ENCODE measurements at places on chromosomes 4 and X.

DNA sequence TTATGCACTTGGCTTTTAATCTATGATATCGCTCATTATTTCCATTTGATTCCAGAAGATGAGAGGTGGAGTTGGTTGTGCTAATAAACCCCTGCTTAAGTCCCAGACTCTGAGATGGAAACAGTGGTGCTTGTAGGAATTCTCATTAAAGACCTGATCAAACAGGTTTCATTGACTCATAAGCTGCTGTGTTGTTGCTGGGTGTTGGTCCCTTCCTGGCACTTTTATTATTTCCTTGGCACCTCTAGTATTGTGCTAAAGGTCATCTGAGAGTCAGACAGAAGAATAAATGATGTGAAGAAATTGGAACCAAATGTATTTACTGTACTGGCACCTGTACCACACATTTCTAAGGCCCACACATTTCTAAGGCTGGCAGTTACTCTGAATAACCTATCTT lies 544.7 kb upstream of the NR3C2 start:
- DNase-seq: no peak

DNA sequence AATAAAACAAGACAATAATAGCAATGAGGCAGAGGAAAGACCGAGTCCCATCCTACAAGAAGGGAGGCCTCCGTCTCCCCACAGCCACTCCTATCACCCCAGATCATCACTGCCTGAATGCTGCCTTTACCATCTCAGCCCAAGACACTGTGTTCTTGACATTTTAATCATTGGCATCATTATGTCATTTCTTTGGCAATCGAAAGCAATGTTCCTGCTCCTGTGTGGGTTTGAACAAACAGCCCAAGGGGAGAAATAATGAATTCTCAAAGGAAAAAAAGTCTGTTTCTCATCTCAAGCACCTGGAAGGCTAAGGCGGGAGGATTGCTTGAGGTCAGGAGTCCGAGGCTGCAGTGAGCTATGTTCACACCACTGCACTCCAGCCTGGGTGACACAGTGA lies 73.0 kb upstream of the ACSL1 start:
- DNase-seq: no peak

DNA sequence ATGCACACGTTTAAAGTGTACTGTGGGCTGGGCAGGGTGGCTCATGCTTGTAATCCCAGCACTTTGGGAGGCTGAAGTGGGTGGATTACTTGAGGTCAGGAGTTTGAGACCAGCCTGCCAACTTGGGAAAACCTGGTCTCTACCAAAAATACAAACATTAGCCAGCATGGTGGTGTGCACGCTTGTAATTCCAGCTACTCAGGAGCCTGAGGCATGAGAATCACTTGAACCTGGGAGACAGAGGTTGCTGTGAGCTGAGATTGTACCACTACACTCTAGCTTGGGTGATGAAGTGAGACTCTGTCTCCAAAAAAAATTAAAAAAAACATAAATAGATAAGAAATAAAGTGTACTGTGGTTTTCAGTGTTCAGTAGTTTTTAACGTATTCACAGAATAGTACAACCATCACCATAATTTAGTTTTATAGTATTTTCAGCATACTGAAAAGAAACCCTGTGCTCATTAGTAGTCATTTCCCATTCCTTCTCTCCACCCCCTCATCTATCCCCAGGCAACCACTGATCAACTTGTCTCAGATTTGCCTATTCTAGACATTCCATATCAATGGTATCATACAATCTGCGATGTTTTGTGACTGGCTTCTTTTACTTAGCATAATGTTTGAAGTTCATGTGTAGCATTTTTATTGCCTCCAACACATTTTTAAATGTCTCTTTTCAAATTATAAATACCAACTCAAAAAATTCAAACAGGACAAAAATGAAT lies 19.1 kb downstream of the SLAIN2 start:
- DNase-seq: no peak

DNA sequence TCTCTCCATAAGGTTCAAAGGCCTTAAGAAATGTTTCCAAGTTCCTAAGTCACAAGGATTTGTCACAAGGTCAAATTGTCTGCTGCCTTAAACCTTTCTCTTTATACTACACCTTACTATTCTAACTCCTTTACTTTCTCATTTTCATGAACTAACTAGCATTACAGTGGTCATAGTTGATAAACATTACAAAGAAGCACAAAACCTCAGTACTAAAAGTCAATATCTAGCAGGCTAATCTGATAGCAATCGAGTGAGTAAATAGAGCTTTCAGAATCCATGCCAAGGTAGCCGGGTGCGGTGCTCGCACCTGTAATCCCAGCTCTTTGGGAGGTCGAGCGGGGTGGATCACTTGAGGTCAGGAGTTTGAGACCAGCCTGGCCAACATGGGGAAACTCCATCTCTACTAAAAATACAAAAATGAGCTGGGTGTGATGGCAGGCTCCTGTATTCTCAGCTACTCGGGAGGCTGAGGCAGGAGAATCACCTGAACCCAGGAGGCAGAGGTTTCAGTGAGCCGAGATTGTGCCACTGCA lies 510.0 kb downstream of the GBA3 start:
- no peak for DNase-seq

- DNase-seq: no peak
Measured at GRCh38 chr4:180962268-180962667, 1280.9 kb upstream of the TENM3 start.

DNA sequence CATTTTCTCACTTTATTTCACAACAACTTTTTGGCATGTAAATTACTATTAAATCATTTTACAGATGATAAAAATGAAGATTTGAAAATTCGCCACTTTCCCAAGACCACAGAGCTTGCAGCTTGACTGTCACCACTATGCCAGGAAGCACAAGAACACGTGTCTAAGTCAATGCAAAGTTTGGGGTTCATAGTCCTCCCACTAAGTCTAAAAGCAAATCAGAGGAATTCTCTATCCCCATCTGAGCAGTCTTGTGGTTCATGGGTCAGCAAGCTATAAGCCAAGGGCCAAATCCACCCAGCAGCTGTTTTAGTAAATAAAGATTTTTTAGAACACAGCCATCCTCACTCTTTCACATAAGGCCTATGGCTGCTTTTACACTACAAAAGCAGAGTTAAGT lies 833.3 kb upstream of the INTU start:
- no peak for DNase-seq

Data from left renal cortex interstitium (tissue), 4 donors.